ENCODE measurements at places on chromosomes 3 and 15.
A peak's percentile ranks its signal among the peaks of the same experiment; 100 is the strongest.

GRCh38 chr3:188229177-188229576 lies 75.2 kb downstream of the LPP start:
- DNase-seq = no peak

DNA sequence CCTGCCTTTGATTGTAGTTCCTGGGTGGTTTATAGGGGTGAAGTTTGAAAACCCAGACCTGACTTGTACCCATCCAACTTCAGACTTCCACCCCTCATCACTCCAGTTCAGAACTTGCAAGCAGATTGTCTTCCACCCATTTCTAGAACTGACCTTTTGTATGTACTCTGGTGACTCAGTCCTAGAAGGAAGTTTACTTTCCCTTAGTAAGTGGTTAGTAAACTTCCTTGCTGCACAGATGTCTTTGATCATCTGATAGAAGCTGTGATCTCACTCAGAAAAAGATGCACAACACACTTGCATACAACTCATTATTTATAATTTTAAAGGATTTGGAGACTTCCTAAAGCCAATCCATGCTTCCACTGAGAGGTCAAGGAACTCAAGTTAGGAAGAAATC lies 368.0 kb downstream of the MFSD1 start:
- peak; percentile 83 for DNase-seq

GRCh38 chr3:194584320-194584776 lies 48.9 kb downstream of the TMEM44 start:
- no peak for DNase-seq

GRCh38 chr3:143295201-143296080 lies 175.9 kb downstream of the CHST2 start:
- DNase-seq = no peak

DNA sequence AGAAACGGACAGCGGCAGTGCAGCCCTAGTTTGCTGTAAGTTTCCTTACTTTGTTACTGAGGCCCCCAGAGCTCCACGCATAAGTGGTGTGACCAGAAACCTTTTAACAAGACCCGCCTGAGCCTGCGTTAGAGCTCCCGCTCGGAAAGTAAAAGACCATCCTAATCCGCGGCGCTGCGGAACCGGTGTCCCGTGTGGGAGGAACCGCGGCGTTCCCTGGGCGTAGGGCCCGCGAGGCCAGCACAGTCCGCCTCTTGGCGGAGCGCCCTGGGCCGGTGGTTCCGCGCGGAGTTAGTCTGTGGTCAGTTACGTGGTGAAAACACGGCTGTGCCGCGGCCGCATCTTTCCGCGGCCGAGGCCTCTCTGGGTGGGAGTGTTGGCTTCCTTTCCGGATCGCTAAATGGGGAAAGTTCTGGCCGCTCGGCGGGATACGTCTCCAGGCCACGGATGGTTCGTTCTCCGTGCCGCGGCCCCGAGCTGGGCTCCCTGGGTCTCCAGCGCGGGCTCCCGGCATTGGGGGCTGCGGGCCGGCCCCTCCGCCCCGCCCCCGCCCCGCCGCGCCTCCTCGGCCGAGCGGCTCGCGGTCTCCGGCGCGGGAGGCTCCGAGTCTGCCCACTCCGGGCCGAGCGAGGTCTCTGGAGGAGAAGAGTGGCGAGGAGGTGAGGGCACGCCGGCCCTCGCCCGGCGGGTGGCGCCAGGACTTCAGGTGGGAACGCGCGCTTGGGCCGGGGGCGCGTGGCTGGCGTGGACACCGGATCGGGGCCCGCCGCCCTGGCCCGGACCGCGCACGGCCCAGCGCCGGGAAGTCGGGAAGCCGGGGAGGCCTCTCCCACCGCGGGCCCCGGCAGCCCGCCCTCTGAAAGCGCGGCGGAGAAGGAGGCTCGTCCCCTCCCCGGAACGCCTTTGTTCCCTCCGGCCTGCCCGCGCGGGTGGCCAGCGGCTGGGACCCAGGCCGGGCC lies 754 bp downstream of the B3GNT5 start:
- DNase-seq = peak; percentile 78

DNA sequence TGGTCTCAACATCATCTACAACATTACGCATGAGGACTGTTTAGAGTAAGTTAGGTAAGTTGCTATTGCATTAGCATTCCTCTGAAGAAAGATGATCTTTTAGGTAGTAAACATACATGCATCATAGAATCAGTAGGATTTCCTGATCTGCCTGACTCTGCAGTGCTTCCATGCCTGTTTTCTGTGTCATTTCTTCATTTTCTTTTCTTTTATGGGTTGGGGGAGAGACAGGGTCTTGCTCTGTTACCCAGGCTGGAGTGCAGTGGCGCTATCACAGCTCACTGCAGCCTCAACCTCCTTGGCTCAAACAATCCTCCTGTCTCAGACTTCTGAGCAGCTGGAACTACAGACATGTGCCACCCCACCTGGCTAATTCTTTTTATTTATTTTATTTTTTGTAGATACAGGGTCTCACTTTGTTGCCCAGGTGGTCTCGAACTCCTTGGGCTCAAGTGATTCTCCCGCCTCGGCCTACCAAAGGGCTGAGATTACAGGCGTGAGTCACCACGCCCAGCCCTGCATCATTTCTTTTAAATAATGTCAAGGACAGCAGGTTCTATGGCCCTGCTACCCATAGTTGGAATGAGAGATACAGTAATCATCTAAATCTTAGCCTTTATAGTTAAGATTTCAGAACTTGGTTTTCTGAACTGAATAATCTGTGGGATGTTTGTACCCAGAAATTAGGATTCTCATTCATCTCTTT lies 184.3 kb downstream of the GHSR start:
- no peak for DNase-seq

DNA sequence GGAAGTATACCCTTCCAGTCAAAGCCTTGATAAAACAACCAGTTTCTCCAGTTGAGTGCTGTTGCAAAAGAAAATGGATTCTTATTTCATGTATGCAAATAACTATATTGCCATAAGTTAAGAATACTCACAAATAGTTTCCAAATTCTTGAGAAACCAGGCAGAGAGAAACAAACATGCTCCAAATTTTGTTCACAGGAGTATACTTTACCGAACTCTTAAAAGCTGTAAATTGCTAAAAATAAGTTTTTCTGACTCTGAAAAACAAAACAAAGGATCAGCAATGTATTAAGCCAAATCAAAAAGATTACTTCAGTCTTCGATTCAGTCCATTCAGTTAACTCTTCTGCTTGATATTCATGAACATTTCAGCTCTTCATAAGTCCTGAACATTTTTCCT lies 646.5 kb downstream of the MCTP2 start:
- DNase-seq = peak; percentile 0

- no peak for DNase-seq
Measured at GRCh38 chr3:56835650-56836227, 34.0 kb upstream of the ARHGEF3 start.

DNA sequence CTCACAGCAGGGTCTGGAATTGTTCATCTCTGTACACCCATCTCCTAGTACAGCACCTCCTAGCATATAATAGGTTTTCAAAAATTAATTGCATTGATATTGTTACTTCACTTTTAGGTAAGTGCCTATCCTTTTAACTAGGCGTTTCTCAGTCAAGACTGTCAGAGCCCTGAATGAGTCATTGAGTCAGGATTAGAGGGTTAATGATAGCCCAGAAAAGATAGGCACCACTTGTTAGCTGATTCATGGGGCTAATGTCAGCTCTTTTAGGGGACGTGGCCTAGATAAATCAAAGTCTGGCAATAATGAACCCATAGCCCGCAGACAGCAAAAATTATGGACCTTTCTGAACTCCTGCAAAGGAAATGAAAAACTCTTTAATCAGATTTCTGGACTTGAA lies 42.9 kb downstream of the TIMP4 start:
- DNase-seq = no peak

DNA sequence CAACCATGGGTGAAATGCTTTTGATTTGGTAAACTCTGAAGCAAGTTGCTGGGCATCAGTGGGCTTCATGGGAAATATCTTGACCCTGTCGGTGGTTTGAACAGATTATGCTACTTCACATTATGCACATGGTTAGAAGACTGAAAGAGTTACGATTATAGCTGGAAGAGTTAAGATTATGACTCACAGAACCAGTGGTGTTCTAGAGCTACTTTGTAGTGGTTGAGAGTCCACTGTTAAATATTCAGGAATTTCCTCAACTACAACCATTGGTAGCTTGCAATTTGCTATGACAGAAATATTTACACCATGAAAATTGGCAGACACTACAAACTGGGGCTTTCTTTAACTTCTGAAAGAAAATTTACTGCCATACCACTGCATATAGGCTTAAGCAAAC lies 99.3 kb downstream of the GADL1 start:
- peak; percentile 23 for DNase-seq

DNA sequence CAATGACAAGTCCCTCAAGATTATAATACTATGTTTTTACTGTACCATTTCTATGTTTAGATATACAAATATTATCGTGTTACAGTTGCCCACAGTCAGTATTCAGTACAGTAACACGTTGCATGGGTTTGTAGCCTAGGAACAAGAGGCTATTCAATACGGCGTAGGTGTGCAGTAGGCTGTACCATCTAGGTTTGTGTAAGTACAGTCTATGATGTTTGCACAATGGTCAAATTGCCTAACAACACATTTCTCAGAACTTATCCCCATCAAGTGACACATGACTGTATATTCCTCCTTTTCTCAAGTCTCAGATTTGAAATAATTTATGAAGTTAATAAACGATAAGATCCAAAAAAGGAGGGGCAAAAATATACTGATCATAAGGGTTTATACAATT lies 21.7 kb downstream of the ZDHHC3 start:
- no peak for DNase-seq
